ENCODE measurements at places on chromosomes 2 and 18.

DNA sequence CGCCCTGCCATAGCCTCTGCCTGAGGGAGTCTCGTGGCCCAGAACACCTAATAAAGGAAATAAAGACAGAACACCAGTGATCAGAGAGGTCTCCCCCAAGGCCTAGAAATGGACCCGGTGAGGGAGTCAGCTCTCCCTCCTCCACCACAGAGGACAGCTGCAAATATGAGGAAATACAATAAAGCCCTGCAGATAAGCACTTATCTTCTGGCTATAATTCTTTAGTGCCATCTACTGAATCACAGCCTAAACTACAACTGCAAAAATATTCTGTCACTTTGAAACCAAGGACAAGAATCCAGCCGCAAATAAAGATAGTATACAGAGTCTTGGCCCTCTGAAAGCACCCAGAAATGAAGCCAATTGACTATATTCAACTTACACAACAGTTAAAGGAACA, 42.4 kb upstream of the TACR1 start:
- no peak for DNase-seq

- no peak for DNase-seq
These were observed 506.1 kb downstream of the PARD3B start for GRCh38 chr2:205051417-205051816.

DNA sequence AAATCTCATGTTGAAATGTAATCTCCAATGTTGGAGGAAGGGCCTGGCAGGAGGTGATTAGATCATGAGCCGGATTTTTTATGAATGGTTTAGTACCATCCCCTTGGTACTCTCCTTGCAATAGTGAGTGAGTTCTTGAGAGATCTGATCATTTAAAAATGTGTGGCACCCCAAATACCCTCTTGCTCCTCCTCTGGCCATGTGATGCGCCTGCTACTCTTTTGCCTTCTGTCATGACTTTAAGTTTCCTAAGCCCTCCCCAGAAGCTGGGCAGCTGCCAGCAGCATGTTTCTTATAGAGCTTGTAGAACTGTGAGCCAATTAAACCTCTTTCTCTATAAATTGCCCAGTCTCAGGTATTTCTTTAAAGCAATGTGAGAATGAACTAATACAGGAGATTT, 72.6 kb upstream of the FIGN start:
- no peak for DNase-seq

DNA sequence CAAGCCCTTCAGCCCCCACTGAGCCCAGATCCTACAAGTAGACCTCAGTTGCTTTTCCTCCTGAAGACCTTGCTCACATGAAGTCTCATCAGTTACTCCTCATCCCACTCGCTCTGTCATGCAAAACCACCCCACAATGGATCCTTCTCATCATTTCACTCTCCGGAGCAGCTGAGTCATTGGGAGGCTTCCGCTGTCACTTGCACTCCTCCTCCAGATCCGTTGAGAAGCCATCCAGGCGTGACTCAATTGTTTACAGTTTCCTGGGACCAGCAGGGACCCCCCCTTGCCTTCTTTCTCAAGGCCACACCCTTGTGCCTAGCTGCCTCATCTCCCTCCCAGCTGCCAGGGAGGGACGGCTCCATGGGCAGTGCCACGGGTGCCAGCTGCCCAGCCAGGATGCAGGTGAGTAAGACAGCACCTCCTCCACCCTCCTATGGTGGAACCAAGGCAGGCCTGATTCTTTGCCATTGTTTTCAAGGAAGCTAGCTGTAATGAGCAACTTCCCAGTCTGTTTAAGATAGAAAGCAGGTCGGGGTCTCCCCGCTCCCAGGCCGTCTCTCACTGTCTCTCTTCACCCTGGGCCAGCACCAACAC, 16.3 kb downstream of the GPR55 start:
- peak; percentile 79 for DNase-seq

GRCh38 chr18:7105268-7105667, 12.3 kb downstream of the LAMA1 start:
- no peak for DNase-seq

- peak; percentile 80 for DNase-seq
These were observed at the start of gene GAD1 for GRCh38 chr2:170816504-170817092. GAD1 (plus strand) TSS chr2:170816887; CDS start chr2:170818592, 1,705 bp downstream.

- DNase-seq, result no peak
These were observed 120.3 kb downstream of the PXDN start for GRCh38 chr2:1623906-1624445.

DNA sequence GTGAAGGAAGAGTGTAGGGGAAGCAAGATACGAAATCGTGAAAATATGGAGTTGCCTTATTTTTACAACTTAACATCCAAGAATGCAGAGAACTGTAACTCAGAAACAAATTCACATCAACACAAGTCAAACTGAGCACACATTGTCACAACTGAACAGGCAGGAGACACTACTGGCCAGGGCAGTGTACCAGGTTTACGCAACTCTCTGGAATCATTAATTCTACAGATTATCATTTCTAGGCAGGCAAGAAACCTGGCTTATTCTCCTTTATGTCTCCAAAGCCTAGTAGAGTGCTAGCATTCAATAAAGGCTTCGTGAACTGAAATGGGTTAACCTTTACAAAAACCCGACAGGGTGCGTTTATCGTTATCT, 584 bp downstream of the COA5 start:
- no peak for DNase-seq

DNA sequence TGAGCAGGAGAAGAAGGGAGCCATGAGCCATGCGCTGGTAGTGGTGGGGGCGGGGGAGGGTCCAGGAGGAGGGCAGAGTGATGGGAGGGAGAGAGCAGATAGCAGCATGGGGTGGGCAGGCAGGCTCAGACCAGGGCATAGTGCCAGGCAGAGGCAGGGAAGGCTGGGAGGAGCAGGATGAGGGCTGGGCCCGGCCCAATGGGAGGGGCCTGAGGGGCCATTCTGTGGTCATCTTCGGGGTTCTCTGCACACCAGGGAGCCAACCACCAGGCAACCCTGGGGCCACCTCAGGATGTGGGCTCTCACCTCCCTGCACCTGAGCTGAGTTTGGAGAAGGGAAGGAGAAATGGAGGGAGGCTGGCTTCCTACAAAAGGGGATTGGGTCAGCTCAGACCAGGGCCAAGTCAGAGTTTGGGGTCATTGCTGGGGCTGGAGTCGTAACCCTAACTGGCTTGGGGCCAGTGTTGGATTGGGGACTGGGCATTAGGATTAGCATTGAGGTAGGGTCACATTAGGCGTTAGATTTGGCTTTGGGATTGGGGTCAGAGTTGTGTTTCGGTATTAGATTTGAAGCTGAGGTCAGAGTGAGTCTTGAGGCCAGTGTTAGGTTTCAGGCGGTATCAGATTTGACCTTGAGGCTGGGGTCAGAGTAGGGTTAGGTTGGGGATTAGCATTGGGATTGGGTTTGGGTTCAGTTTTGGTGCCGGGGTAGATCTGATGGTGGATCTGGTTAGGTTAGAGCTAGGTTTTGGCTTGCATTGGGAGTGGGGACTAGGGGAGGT, 11.2 kb downstream of the VIL1 start:
- DNase-seq, result no peak

- DNase-seq, result no peak
These were observed 319.9 kb upstream of the SLC14A2 start for GRCh38 chr18:45295388-45295787.

GRCh38 chr2:129061069-129061768, 742.6 kb upstream of the HS6ST1 start:
- DNase-seq, result no peak

DNA sequence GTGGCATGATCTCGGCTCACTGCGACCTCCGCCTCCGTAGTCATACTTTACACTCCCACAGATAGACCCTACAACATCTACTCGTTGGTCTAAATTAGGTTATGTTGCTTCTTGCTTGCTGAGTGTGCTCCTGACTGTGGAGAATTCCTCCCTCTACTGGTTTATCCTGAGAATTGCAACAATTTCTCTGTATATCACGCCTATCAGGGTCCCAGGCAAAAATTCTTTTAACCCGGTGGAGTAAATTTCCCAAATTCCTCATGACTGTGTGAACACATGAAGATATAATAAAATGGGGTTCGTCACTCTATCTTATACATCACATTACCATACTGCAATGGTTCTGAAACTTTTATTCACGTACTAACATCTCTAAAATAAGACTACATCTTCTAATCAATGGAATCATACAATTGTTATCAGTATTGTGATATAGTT, 156.7 kb downstream of the EVA1A start:
- DNase-seq, result no peak
